ENCODE measurements at places on chromosomes 11 and 22.
A peak's percentile ranks its signal among the peaks of the same experiment; 100 is the strongest.

GRCh38 chr11:35676611-35676965 lies 14.0 kb downstream of the TRIM44 start:
- no peak for DNase-seq

DNA sequence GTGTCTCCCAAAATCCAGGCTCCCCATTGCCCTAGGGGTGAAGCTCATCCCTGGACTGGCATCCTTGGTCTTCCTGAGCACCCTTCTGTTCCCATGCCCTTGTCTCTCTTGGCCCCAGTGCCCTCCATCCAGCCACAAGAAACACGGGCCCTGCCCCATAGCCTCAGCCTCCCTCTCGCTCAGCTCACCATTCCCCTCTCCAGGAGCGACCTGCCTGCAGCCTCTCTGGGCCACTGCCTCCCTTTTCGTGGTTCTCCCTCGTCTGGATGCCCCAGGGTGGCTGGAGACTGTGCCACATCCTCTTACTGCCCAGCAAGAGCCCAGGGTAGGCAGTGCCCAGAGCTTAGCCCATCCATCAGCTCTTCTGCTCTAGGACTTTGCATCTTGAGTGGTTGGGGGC lies 532.1 kb downstream of the TBC1D22A start:
- DNase-seq: no peak

DNA sequence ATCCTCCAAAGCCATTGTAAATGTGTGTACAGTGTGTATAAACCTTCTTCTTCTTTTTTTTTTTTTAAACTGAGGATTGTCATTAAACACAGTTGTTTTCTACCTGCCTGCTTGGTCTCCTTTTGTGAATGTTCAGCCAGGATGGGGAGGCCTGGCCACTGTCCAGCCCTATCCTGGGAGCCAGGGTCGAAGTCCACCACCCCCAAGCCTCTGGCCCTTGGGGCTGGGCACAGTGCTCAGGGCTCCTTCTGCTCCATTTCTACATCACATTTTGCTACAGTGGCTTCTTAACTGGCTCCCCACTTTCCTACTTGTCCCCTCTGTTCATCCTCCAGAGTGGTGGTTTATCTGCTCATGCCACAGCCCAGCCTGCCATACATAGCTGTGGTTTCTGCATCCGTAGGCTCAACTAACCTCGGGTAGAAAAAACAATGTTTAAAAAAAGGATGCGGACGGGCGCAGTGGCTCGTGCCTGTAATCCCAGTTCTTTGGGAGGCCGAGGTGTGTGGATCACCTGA lies 2.5 kb upstream of the SMARCB1 start:
- DNase-seq: peak; percentile 61

GRCh38 chr11:35223991-35224390 lies 85.0 kb downstream of the CD44 start:
- DNase-seq: no peak

DNA sequence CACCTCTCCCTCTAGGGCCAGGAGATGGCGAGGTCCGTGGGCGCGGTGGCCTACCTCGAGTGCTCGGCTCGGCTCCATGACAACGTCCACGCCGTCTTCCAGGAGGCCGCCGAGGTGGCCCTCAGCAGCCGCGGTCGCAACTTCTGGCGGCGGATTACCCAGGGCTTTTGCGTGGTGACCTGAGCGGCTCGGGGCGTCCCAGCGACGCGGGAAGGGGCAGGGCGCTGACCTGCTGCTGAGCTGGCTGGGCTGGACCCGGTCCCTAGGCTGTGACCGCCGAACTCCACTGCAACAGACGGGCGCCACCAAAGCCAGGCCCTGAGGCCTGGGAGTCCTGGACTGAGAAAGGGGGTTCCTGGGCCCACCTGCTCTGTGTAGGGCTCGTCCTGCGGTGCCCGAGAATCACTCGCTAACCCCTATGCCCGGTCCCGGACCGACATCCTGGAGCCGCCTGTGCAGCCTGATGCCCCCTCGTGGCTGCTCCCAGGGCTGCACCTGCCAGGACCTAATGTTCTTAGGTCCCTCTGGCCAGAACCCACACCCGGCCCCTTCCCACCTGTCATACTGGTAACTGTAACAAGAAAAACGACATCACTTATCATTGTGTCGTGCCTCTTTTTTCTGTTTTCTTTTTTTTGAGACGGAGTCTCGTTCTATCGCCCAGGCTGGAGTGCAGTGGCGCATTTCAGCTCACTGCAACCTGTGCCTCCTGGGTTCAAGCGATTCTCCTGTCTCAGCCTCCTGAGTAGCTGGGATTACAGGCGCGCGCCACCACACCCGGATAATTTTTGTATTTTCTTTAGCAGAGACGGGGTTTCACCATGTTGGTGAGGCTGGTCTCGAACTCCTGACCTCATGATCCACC lies 15.0 kb downstream of the RHOD start:
- peak; percentile 35 for DNase-seq

DNA sequence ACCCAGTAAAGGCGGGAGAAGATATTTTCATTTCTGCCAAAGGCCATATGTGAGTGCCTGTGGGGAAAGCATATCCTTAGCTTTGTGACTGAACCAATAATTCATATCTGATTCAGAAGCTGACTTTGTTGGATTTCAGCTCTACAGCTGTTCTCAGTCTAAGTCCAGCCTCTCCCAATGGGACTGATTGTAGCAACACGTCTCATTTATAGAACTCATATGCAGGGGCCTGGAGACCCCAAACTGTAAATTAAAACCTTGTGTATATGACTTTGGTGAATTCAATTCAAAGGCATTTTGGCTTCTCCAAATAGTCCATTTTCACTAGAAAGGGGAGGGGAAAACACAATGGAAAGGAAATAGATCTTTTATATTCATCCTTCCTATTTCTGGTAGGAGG lies 250.4 kb upstream of the SORL1-AS1 start:
- DNase-seq: no peak

- DNase-seq: no peak
Observed at GRCh38 chr11:20068691-20069090, 91.6 kb downstream of the DBX1 start.

GRCh38 chr11:47553406-47553743 lies 443 bp upstream of the CELF1 start:
- DNase-seq: no peak

GRCh38 chr11:68950270-68950669 lies 30.5 kb downstream of the MRGPRD start:
- DNase-seq: peak; percentile 4

DNA sequence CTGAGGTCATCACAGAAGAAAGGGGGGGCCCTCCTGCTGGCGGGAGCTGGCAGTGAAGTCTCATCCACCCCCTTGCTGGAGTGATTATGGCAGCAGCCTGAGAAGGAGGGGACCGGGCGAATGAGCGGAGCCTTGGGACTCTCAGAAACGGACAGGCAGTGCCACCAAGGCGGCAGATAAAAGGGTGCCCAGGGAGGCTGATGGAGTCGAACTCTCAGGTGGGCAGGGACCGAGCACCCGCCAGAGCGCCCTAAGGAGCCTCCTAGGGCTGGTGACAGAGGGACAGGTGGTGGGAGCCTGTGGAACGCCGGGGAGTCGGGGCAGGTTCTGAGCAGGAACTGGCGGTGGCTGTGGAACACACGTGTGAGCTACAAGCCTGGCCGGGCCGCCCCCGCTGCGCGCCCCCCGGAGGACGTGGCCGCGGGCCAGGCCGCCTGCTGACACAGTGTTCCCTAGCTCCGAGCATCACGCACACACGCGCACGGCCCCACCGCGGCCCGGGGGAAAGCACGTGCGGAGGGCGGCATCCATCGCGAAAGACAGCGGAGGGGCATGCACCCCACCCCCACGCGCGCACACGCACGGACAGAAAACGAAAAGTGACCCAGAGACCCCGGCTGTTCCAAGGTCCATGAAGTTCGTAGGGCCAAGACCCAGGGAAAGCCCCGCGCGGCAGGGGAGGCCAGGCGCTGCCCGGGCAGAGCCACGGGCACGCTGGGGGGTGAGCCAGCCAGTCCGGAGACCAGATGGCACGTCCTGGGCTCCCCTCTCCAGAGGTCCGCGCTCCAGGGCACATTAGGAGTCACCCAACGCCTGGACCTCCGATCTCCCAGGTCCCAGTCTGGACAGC lies 1.0 kb downstream of the VWCE start:
- no peak for DNase-seq

DNA sequence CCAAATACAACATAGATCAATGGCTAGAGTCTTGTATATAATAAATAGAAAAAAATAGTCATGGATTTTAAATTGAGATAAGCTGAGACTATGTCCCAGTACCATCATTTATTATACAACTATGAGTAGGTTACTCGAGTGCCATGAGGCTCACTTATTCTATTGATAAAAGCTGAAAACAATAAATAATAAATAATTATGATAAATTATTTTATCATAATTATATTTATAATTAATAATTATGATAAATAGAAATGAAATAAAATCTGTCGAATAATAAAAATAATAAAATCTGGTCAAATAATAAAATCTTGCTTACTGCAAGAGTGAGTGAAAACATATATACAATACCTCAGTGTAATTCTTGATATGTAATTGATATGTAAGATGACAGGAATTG lies 801.4 kb downstream of the FAM181B start:
- no peak for DNase-seq

DNA sequence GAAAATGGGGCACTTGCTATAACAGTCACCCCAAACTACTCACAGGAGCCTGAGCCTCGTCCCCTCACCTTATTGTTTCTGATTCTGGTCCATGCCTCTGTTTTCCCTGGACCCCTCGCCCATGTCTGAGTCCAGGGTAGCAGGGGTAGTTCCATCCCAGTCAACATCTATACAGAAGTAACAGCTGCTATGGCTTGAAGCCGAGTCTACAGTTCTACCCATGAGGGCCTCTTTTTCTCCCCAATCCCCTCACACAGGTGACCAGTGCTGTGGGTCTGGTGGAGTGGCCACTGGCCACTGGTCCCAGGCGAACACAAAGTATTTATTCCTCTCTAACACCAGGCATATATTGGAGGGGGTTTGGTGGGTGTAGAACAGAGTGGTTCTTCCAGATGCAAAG lies 116.4 kb downstream of the ZNF280B start:
- DNase-seq: no peak

- no peak for DNase-seq
Observed at GRCh38 chr22:17412232-17412631, 43.0 kb downstream of the CECR2 start.

DNA sequence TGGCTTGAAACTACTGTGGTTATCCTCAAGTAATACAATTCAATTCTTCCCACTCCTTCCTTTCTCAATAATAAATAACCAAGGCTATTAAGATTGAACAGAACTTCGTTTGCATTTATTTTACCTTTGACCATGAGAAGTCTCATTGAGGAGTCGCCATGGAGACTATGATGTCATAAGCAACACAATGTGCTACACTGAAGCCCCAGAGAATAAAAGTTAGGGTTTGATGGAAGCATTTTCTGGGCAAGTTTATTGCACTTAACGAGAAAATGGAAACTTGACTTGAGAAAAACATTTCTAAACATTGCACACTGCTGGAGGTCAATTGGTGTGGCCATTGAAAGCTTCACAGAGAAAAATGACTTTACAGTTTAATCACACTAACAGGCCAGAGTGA lies 121.5 kb downstream of the FAM76B start:
- DNase-seq: peak; percentile 75

DNA sequence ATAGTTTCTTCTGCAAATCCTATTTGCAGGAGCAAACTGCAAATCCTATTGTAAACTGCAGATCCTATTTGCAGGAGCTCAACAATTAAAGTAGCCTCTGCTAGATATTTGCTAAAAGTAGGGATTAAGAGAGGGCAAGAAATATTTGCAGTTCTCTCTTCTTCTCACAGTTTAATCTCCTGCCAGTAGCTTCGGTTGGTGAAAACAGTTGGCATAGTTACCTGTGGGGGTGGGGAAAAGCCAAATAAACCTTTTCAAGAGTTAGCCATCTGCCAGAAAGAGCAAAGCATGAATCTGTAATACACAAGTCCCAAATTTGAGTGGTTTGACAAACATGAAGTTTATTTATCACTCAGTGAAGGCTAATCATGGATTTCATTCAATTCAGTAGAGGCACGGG lies 942.5 kb downstream of the JRKL start:
- no peak for DNase-seq

- DNase-seq: no peak
Observed at GRCh38 chr22:40593460-40594273, 42.9 kb downstream of the MRTFA start.

DNA sequence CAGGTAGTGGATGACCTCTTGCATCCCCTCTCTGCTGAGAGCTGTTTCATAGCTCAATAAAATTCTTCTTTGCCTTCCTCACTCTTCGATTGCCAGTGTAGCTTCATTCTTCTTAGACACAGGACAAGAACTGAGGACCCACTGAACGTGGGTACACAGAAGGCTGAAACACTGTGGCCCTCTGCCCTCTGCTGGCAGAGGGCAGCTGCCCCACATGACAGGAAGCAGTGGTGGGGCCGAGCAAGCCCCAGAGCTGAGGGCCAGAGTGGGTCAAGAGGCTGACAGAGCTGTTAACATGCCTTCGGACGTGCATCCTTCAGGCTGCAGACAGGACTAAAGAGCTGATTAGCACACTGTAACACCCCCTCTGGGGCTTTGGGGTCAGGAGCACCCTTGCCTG lies 15.6 kb downstream of the SMC1B start:
- DNase-seq: no peak

DNA sequence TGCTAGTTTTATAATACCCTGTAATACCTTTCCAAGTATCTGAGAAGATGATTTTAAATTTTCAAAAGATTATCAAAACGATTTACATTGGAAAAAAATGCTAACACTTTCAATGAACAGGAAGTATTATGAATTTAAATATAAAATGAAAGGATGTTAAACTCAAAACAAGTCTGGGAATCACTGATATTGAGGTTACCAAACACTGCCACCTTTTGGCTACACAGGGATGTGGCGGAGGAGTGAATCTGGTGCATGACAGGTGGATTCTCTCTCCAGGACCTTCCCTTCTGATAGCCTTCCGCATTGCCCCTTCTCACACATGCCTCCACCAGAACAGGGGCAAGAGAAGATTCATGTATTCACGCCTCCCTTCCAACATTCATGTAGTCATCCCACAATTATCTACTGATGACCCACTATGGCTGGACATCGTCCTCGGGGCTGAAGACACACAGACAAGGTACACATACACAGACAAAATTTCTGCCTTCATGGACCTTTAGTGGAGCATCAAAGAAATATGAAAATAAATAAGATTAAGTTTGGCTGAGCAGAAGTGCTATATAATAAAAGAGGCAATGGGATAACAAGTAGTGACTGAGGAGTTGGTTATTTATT lies 34.7 kb downstream of the ATG16L2 start:
- DNase-seq: peak; percentile 28

GRCh38 chr11:8429483-8429882 lies 164.5 kb downstream of the STK33 start:
- DNase-seq: no peak

- no peak for DNase-seq
Observed at GRCh38 chr22:35413624-35414023, 13.7 kb downstream of the MCM5 start.

- no peak for DNase-seq
Observed at GRCh38 chr11:84140386-84141169, 854.4 kb upstream of the CCDC90B start.

GRCh38 chr11:110974731-110975130 lies 262.5 kb upstream of the ARHGAP20 start:
- no peak for DNase-seq

- DNase-seq: no peak
Observed at GRCh38 chr11:12845739-12846358, 163.3 kb upstream of the RASSF10 start.

- no peak for DNase-seq
Observed at GRCh38 chr11:3824714-3825472, 15.9 kb downstream of the RHOG start.

GRCh38 chr11:123773026-123773425 lies 18.7 kb upstream of the OR6X1 start:
- DNase-seq: no peak

GRCh38 chr11:1487851-1488574 lies 1.4 kb upstream of the MOB2 start:
- no peak for DNase-seq
